ENCODE measurements at places on chromosomes 11 and 22.

- DNase-seq = no peak
Observed at GRCh38 chr11:10049756-10050155, 244.3 kb downstream of the SBF2 start.

DNA sequence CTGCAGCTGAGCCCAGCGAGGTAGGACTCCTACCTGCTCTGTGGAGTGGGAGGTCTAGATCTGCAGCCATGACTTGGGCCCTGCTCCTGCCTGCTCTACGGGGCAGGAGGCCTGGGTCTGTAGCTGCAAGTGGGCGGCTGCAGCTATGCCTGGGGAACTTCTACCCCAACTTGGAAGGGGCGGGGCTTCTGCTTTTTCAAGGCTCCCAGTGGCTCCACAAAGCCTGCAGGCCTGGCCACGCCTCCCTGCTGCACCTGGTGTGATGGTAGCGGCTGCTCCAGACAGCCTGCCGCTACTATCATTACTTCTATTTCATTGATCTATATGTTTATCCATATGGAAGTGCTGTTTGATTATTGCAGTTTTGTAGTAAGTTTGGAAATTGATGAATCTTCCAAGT is 121.2 kb downstream of the NELL1 start:
- DNase-seq = no peak

DNA sequence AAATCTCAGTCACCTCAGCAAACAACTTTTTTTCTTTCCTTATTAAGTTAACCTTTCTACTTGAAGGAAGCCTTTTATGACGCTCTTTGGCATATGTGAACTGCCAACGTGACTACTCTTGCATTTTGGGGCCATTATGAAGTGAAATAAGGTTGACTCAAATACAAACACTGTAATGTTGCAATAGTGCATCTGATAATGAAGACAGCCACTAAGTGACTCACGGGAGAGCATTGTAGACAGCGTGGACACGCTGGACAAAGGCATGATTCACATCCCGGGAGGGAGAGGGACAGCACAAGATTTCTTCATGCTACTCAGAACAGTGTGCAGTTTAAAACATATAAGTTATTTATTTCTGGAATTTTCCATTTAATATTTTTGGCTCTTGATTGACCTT is 560.8 kb downstream of the ETS1 start:
- DNase-seq = no peak

DNA sequence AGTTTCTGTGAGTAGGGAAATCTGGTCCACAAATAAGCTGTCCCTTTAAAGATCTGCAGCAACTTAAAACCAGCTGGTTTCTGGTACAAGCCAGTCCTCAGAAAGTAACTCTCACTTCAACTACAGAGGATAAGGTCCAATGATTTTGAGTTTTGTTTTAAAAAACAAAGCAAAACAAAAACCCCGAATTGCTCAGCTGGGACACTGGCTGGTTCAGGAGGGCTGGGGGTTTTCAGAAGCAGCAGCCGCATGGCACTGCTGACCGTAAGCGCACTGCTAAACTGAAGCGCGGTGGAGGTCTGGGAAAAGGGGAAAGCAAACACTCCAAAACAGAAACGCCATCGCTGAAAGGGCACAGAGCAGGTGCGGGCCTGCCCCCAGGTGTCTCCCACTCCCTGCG is 59.7 kb downstream of the MICAL3 start:
- no peak for DNase-seq

DNA sequence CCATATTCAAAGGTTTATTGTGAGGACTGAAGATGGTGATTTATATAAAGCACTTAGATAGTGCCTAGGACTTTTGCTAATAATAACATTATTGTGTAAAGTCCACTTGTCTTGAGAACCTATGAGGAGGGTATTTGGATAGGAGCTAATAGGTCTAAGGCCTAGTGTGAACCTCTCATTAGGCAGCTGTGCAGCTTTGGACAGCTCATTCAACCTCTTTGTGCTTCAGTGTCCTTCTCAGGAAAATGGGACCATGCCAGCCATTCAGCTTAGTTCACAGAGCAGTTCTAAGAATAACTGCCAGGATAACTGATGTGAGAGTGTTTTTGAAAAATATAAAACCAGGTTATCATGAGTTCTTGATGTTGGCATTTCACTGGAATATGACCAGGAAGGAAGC is 56.2 kb downstream of the NAV2 start:
- no peak for DNase-seq

All from CD4-positive, alpha-beta T cell treated with Interleukin-15 for 4 hours (primary cell).